ENCODE measurements at places on chromosomes 1 and 21.

GRCh38 chr1:153683854-153684253 is 5.4 kb downstream of the NPR1 start:
- no peak for DNase-seq

GRCh38 chr1:116853680-116854402 is 55.9 kb upstream of the PTGFRN start:
- no peak for DNase-seq

DNA sequence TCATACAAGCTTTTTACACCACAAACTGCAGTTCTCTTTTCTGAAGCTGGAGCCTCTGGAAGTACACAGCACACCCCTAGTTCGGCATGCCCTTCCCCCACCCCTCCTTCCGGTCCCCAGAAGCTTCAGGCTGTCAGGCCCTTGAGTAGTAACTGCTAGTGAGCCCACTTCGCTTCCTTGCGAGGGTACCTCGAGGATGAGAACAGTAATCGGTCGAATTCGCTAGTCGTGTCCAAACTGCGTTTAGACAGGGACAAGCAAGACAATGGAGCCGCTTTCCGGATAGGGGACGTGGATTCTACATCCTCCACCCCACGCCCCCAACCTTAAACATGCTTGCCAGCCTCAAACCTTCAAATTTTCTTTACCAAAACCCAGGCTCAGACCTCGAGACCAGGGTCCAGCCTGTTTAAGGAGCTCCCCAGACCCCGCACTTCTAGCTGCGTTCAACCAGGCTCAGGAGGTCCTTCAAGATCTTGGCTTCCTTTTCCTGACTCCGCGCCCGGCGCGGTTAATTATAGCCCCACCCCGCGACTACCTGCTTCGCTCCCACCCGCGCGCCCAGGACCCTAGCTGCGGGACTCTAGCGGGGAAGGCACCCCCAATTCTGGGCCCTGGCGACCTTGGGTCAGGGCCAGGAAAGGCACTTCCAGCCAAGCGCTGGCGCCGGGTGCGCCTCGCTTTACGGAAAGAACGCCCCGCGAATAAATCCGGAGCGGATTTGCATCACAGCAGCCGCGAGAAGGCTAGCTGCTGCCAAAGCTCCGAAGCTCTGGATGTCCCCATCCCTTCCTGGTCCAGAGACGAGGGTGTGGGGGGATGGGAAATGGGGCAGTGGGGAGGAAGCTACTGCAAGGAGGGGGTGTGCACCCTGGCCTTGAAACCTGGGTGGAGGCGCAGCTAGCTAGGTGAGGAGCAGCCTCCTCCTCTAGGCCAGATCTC is 8.1 kb upstream of the TSPAN1 start:
- DNase-seq: no peak

DNA sequence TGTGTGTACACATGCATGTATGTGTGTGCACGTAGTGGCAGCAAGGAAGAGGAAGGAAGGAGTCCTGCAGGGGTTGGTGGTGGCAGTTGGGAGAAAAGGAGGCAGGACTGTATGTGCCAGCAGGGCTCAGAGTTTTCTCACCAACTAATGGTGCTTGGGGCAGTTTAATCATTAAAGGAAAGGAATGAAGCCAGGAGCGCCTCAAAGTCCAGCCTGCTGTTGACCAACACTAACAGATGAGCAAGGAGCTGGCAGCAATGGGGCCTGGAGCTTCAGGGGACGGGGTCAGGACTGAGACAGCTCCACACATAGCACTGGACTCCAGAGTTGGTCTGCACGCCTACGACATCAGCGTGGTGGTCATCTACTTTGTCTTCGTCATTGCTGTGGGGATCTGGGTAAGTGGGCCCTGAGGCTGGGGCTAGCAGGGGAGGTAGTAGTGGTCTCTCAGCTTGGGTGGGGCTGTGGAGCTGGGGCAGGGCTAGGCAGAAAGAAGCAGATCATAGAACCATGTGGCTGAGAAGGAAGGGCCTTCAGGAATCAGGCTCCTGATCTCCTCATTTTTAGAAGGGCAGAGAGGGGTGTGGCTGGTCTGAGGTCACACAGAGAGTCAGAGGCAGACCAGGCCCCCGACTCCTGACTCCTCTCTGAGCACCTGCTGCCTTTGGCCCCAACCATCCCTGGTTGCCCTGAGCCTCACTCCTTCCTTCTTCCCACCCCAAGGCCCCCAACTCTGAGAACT is at the start of gene SLC5A9:
Gene SLC5A9 (plus strand): TSS at position 216 of the 742 bp plus-strand sequence. CDS start 21 bp downstream, at position 237.
- DNase-seq: no peak

- no peak for DNase-seq
These were observed 16.9 kb downstream of the GRHL3 start for GRCh38 chr1:24336075-24336474.

DNA sequence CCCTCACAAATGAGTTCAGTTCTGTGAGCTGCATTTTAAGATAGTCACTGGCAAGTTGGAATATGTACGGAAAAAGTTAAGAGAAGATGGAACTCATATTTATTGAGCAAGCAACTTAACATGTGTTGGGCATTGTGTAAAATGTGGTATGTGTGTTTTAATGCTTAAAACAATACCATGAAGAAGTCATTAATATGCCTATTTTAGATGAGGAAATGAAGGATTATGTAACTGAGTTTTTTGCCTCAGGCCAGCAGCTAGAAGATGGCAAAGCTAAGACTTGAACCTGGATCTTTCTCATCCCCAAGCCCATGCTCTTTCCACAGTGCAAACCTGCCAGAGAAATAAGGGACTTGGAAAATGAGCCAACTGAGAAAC is 48.9 kb downstream of the SPATA46 start:
- DNase-seq: no peak
